ENCODE measurements at places on chromosomes 2 and 18.
A peak's percentile ranks its signal among the peaks of the same experiment; 100 is the strongest.

- peak; percentile 11 for DNase-seq
These were observed 47.4 kb upstream of the NXPH2 start for GRCh38 chr2:138827426-138828054.

- no peak for DNase-seq
These were observed 214.8 kb upstream of the RAB6C start for GRCh38 chr2:129764376-129765325.

DNA sequence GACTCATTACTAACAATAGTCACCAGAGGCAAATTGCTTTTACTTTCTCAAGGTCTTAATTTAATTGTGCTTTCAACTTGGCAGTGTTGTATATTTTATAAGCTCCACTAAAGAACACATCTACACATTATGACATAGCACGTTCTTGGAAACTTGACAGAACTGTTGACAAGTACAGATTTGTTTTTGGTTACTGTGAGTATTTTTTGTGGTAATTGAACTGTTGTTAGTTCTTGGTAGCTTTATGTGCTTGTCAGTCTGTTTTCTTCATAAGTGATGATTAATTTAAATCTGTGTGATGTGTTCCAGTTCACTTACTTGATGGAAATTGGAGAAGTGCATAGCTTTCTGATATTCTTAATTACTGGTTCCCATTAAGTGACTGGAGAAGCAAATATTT is 63.9 kb downstream of the COMMD1 start:
- DNase-seq, result no peak

DNA sequence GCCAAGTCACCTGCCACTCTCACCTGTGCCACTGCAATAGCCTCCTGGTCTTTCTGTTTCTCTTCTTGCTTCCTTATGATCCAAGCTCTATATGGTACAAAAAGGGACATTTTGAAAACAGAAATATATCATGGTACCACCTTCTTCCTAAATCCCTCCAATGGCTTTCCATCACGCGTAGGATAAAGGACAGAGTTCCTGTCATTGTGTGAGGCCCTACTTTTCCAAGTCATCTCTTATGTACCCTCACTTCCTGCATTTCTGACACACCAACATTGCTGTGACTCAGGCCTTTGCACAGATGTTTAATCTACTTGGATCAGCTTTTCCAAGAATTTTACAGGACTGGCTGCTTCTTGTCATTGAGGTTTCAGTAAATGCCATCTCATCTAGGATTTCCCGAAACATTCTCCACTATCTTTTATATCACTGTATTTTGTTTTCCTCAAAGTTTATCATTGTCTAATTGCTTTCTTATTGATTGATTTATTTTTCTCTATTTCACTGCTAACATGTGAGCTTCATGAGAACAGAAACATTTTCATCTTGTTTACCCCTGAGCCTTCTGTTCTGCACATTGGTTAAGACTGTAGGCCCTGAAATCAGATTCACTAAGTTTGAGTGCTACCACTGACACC is 426.1 kb upstream of the FANCL start:
- DNase-seq, result no peak

GRCh38 chr2:222248818-222249217 is 50.0 kb downstream of the PAX3 start:
- no peak for DNase-seq

- no peak for DNase-seq
These were observed 21.6 kb upstream of the RPRD1A start for GRCh38 chr18:36089001-36089400.

GRCh38 chr2:73008766-73009135 is 62.8 kb downstream of the SFXN5 start:
- no peak for DNase-seq

DNA sequence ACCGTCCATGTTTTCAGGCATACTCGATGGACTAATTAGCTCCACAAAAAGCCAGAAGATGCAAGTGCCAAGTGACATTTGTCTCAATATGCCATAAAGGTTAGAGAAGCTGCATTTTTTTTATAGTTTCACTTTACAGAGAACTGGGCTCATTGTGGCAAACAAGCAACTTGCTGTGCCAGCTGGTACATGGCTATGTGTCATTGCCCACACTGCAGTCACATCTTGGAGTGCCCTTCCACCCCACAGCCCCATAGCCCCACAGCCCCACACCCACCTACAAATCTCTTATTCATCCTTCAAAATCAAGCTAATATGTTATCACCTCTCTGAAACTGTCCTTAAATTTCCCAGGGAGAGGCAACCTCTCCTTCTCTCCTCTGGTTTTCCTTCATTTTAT is 451.9 kb downstream of the ARHGAP15 start:
- DNase-seq, result no peak

GRCh38 chr2:68857202-68857845 is 13.9 kb downstream of the BMP10 start:
- DNase-seq, result no peak

- no peak for DNase-seq
These were observed 21.3 kb upstream of the MAPRE2 start for GRCh38 chr18:35019933-35020332.

DNA sequence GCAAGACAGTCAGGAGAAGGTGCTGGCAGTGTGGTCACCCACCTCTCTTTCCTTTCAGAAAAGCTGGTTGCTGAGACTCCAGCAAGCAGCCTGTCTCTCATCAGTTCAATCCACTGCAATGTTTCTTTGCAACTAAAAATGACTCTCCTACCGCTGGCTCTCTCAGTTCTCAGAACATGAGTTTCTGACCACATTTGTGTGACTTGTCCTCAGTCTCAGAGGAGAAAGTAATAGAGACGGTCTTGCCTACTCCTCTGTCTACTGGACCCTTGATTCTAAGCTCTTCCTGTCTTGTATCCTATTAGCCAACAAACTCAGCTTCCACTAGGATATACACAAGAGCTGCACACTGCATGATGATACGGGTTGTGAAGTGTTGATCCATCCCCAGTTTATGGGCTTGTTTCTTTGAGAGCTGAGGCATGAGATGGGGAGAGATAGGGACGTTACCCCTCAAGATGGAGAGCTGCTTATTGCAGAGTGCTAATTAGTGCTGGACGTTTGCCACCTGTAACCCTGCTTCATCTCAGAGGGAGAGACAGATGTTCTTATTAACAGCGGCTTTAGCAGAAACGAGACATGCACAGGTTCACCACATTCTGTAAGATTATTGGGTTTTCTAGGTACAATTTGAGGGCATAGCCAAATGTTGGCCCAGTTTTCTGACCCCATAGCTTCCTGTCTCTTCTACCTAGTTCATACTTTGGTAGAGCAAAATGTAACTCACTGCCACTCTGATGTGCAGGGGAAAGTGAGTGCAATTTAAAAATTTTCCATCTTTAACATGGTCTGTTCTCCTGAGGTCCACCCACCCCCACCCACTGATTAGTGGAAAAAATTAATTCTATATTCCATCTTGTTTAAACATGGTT is 32.4 kb upstream of the YWHAQ start:
- DNase-seq, result no peak

DNA sequence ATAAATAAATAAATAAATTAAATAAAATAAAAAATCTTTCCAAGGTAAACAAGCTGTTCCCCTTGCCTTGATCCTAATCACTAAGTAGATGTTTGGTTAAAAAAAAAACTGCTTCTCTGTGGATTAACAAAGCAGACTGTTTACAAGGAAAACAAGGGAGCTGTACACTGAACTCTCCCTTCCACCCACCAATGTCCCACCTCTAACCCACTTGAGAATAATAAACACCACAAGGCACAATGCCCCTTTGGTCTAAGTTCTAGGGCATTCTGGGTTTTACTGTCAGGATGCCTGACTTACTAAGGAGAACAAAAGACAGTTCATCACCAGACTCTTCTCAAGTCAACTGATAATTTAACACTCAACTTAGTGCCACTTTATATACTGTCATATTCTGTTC is 83.5 kb downstream of the NCKAP1 start:
- no peak for DNase-seq

DNA sequence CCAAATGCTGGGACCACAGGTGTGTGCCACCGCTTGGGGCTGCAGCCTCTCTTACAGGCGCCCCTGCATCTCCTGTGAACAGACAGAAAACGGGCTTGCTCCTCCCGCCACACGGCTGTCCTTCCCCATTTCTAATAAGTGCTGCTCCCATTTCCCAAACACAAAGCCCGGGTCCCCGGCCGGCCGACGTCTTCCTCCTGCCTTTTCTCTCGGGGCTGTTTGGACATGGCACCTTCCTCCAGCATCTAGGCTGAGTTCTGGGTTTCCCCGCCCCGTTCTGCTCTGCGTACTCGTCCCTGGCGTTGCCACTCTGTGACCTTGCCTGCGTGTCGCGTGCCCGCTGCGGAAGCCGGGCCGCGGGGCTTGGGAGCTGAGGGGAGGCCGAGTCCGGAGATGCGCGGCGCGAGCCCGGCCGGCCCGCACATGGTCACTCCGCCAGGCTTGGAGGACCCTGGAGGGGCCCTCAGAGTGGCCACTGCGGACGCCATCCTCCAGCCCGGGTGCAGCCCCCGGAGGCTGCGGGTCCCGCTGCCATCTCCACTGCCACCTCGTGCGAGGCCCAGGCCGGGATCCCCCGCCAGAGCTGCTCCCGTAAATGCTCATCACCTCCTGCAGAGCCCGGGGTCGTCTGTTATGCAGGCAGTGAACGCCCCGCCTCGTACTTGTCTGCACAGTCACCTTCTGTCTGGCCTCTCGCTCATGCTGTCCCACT is 26.3 kb downstream of the PRELID3A start:
- DNase-seq, result no peak

DNA sequence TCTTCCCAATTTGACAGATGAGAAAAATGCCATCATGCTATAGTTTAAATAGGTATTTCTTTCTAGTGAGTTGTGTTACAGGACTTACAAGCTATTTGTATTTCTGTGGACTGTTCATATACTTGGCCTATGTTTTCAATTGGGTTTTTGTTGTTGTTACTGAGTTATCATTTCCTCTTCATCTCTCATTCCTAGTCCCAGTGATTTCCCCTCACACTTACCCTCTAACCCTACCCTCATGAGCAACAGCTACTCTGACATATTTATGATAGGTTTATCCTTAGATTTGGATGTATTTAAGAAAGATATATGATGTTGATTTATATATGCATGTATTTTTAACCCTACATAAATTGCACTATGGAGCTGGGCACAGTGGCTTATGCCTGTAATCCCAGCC is 10.9 kb upstream of the PSD4 start:
- no peak for DNase-seq

- no peak for DNase-seq
These were observed 111.4 kb upstream of the GATA6 start for GRCh38 chr18:22057908-22058527.

DNA sequence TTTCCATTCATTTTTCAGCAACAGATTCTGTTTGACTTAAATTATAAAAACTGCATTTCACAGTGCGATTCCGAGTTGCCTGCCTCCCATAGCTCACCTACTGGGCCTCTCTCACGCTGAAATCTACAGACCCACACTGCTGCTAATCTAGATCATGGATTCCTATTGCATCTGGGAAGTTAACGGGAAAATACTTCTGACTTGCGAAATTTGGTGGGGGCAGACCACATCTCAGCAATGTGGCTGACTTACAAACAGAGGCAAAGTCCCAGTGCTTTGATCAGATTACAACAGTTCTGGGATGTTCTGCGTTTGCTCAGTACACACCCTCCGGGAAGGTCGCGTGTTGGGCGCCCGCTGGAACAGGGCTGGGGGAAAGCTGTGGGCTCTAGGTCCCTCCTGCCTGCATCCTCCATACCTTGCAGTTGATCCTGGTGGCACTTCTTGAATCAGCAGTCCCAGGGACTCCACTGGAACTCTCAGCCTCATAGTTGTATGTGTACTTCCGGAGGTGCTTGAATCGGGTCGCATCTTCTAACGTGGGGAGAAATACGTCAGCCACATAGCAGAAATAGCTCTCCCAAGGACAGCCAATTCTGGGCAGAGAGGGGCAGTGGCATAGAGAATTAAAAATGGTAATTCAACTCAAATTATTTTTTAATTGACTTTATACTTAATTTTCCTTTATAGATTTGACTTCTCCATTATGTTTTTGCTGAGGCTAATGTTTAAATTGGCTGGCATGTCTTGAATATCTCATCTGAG is 1.7 kb downstream of the APOB start:
- no peak for DNase-seq

DNA sequence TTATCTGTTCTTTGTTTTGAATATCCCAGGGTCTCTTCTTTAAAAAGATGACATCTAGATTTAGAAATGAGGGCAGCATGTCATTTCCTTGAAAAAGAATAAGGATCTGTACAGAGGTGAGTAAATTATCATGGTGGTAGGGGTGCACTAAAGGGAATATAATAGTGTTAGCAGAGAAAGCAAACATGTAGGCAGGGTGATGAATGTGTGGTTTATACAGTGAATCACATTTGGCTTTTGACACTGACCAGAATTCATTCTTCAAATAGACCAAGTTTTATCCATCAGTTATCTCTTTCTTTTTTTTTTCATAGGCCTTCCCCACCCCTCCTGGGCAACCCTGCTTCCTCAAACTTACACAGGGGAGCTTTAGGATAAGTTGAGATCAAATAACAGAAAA is 184.5 kb upstream of the LRP1B start:
- DNase-seq, result no peak

DNA sequence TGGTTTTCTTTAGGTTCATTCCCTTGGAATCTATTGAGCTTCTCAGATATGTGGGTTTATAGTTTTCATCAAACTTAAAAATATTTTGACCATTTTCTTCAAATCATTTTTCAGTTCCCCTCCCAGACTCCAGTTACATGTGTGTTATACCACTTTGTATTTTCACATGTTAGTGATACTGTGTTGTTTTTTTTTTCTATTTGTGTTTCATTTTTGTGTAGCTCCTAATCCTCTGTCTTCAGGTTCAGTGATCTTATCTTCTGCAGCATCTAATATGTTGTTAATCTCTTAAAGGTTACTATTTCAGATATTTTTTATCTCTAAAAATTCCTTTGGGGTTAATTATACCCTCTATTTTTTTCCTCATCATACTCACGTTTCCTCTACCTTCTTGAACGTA is 51.2 kb downstream of the STRADB start:
- DNase-seq, result no peak

DNA sequence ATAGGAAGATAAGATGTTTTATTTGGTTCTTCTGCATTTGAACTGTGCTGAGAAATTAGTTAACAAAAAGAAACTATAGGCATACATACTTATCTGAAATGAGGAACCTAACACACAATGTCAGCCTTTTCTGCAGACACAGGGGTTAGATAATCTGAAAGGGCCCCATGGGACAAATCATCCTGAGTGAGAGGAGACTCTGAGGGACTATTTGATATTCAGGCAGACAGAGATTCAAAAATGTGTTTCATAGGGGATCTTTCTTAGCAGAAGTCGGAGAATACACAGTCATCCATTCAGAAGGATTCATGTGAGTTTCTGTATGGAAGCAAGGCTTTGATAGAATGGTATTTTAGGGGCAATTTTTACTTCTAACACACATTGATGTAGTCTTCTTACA is 79.1 kb downstream of the NCKAP5 start:
- no peak for DNase-seq

All from activated CD4-positive, alpha-beta T cell treated with anti-CD3 and anti-CD28 coated beads for 4 hours (primary cell).